ENCODE measurements at places on chromosomes 2 and 18. TPM values are rescaled to one million over a fixed set of nuclear protein-coding genes. Genes with fewer than 3 reads are reported as not detected.

The MC4R gene
- not detected for total RNA-seq

The STEAP3 gene
- 40.7 TPM for total RNA-seq

The ATL2 gene
- 87.2 TPM for total RNA-seq

The COL4A4 gene
- total RNA-seq, result 12.1 TPM

The ELOA2 gene
- total RNA-seq, result not detected

The CYRIA gene
- 17.4 TPM for total RNA-seq

DNA sequence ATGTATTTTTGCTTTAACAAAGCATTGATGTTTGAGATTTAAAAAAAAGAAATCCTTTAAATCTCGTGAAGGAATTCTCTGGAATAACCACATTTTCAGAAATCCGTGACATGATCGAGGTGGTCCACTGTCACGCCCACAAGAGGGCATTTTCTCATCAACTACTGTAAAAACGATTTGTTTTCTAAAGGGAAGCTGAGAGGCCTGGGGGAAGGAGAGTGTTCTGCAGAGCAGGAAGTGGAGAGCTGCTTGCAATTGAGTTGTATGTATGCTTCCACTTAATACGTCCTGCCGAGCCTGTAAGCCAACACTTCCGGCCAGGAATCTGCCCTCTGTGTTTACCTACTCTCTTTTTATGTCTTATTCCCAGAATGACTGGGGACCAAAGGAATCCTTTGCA, 19.4 kb downstream of the KLHL29 start:
- peak; percentile 66 for DNase-seq

DNA sequence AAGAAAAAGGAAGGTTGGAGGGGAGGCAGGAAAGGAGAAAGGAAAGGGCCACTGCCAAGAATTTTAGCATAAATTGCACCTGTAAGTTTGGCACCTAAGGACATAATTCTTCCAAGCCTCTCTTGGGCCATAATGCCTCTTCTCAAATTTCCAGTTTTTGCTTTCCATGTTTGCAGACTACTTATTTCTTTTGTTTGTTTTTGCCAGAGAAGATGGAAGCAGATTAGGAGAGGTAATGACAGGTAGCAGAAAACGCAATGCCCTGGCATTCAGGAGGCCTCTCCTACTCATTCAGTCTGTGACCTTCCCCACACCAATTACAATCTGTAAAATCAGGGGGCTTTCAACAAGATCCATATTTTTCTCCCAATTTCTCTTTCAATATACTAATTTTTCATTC, 56.8 kb downstream of the MRPL33 start:
- DNase-seq, result no peak

DNA sequence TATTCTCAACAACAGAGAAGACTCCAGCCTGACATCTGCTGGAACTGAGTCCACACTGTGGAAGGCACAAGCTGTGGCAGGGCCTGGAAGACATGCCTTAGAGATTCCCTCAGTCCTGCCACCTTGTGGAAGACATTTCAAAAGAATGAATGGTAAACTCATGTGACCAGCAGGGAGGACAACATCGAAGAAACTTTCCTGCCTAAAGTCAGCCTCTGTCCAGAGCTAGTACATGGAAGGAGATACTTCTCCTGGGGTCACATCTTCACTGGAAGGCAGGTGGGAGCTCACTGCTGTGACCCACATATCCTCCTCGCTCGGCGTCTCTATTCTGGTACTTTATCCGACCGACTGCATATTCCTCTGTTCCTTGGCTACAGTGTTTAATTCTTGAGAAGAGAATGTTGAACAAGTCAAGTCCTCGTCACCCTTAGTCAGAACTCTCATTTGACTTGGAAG, 59.5 kb downstream of the PUM2 start:
- peak; percentile 65 for DNase-seq

GRCh38 chr2:68766376-68766845, 31.8 kb downstream of the ARHGAP25 start:
- peak; percentile 72 for DNase-seq

GRCh38 chr18:23170137-23170536, 34.9 kb downstream of the CABLES1 start:
- no peak for DNase-seq

DNA sequence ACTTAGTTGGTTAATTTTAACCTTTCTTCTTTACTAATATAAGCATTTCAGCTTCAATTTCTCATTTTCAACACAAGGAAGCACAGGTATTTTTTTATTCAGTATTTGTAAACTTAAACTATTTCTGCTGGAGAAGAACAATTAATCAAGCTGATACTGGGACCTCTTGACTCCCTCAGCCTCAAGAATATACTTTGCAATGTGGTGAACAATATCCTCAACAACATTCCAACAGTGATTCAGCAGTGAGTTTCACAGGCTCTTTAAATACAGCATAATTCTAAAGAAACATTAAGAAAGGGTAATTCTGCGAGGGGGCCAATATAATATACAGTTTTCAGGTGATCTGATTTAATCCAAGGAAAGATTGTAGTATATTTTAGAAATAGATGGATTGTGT, 10.0 kb downstream of the RAPGEF4 start:
- no peak for DNase-seq
